Activated T-helper 1 cell treated with Interleukin-2 at 50 U/mL for 16 hours (primary cell): ENCODE measurements at places on chromosomes 4 and X.

- no peak for DNase-seq
Observed at GRCh38 chr4:38967260-38968095, 64.7 kb downstream of the TMEM156 start.

- peak; percentile 15 for DNase-seq
Observed at GRCh38 chr4:80365928-80366327, 30.4 kb downstream of the CFAP299 start.

DNA sequence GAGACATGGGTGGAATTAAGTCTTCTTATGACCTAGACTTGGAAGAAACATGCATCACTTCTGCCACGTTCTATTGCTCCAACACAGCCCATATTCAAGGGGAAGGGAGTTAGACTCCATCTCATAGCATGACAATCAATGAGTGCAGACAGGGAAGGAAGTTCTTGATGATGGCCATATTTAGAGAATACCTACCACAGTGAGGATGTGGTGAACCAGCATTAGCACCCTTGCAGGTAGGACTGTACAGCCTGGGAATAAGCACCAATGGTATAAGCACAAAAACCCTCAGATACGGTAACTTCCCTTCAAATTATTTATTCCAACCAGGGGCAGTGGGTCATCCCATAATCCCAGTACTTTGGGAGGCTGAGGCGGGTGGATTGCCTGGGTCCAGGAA lies 29.8 kb downstream of the PAGE2 start:
- DNase-seq = no peak

- DNase-seq = no peak
Observed at GRCh38 chrX:27966955-27967354, 14.3 kb downstream of the DCAF8L1 start.

DNA sequence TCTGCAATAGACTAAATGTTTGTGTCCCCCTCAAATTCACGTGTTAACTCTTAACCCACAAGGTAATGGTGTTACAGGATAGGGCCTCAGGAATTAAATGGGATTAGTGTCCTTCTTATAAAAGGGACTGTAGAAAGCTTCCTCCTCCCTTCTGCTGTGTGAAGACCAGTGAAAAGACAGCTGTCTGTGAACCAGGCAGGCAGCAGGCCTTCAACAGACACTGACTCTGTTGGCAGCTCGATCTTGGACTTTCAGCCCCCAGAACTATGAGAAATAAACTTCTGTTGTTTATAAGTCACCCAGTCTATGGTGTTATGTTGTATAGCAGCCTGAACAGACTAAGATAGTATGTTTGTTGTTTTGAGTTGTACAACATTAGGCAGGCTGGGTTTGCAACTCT lies 208.1 kb downstream of the GBA3 start:
- DNase-seq = no peak

DNA sequence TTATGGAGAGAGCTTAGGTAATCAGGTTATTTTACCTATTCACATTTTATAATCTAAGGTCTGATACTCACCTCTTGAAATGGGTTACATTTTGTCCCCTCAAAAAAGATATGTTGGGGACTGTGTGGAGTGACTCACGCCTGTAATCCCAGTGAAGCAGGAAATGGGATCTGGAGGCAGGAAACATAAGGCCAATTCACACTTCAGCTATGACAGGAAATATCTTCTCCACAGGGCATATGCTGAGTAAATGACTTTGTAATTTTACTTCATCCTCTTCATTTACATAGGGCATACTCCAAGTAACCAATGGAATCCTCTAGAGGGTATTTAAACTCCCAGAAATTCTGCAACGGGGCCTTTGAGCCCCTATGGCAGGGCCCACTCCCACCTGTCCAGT lies 54.8 kb upstream of the ZMAT1 start:
- no peak for DNase-seq

DNA sequence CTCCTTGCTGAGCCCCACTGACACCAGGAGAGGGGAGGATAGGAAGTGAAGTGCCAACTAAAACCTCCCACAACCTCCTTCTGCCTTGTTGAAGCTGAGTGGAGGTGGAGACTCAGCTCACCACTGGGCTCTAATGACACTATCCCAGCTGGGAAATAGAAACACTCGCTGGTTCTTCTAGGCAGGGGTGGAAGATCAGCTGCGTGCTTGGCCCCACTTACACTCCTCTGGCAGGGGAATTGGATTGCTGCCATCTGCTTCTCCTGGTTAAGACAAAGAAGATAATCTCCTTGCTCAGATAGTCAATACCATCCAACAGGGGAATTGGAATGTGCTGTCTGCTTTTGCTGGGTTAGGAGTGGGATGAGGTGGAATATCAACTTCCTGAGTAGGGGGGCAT lies 392.5 kb downstream of the ZNF674 start:
- no peak for DNase-seq

DNA sequence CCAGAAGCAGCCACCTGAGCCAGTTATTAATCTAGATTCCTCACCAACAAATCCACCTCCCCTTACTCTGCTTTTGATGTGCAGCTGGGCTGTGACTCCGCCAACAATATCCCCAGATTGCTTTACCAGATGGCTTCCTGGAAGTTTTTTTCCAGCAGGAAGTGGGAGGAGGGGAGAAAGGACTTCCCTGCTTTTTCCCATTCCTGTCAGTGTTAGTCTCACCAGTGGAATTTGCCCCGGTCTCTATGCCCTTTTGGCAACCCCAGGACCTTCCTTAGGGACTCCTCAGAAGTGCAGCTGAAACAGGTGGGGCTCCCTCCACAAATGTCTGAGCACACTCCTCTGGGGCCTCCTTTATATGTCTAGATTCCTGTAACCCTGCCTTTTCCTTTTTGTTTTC lies 465.2 kb upstream of the IGFBP7 start:
- DNase-seq = no peak

DNA sequence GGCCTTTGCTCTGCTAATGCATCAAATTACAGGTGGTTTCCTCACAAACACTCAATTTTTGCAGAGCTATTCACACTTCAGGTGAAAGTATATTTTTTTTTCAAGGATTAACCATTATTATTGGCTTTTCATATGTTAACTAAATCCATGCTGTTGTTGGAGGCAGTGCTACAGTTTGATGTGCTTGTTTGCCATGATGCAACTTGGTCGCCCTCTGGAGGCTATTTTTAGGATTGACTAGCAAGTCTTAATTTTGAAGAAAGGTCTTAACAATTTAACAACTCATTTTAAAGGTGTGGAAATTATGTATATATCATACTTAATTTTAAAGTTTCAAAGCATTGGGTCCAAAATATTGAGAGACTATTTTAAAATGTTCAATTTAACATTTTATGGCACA lies 168.8 kb upstream of the FAM47A start:
- no peak for DNase-seq

GRCh38 chrX:4668802-4669536 lies 955.5 kb upstream of the PRKX start:
- no peak for DNase-seq

GRCh38 chr4:125322366-125322730 lies 7.6 kb downstream of the FAT4 start:
- DNase-seq = no peak

DNA sequence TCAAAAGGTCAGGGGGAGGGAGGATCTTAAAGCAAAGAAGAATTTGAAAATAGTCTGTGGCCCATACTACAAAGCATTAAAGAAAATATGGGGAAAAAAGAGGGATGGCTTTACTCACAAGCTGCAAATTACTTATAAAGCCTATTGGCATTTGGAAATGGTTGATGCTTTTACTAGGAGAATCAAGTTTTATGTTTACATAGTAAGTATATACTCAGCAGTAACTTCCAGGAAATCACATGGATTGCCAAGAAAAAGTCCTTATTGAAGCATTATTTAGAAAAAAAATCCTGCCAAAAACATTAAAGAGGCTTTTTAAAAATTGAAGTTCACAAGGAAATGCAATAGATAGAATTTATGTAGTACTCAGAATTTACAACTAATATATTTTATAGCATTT lies 8.4 kb upstream of the SH3RF1 start:
- DNase-seq = no peak

DNA sequence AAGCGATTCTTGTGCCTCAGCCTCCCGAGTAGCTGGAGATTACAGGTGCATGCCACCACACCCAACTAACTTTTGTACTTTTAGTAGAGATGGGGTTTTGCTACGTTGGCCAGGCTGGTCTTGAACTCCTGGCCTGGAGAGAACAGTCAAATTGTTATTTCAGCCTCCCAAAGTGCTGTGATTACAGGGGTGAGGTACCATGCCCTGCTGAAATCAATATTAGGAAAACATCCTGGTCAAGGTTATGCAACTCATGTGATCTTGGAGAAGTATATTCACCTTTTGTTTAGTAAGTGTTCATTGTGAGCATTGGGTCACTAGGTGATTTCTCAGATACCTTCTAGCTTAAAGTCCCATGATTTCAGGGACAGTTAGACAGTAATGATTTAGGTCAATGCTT lies 167.8 kb downstream of the AASDH start:
- DNase-seq = no peak

DNA sequence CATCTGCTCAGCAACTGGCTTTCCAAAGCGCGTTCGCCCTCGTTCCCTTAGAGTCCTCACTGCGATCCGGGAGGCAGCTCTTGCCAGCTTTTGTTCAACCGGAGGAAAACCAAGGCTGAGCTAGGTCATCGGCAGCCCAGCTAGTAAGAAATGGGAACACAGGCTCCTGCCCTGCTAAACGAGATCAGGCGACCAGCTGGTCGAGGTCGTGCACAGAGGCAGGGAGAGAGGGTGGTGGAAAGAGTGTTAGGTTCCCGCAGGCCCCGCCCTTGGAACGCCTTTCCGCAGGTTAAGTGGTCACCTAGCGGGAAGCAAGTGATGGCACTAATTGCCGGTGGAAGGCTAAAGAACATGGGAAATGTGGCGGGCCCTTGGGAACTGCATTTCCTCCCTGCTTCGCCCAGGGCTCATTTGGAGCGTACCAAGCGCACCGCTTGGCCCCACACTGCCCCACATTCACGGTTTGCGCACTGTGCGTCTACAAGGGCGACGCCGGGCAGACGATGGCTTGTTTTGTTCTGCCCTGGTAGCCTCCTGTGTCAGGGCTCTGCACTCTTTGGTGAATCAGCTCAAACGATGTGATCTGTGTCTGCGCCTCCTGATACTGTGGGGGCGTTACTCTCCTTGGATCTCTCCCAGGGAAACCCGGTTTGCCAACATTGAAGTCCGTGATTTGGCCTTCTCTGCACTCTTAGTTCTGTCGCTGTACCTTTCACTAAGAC lies 7.2 kb upstream of the PRDM8 start:
- no peak for DNase-seq

DNA sequence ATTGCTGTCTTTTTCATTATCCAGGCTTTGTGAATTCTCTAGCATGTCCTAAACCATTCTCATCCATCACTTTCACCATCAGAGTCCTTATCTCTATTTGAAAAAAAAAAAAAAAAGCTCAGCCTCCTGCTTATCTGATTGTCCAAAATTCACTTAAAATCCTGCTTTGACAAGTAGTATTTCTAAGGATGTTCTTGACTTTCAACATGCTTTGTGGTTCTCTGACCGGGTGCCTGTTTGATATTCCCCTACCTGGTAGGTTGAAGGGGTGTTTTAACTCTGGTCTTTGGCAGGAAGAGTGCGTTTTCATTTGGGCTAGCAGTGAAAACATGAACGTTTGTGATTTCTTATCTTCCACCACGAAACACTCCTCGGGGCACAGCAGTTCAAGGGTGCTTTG lies 17.3 kb upstream of the BBS12 start:
- no peak for DNase-seq

DNA sequence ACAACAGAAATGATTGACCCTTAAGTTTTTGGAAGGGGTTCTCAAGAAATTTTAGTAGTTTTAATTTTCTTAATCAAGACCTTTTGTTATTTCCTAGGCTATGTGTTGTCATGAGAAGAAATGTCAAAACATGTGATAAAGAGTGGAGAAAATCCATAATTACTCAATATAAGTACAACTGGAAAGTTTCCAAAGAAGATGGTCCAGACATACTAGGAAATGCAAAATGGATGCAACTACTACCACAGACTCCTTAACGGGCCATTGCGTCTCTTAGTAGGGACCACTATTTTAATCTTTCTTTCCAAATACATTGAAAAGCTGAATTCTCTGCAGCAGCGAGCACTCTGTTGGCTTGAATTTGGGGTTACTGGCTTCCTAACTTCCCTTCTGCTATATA lies 148.8 kb downstream of the NWD2 start:
- no peak for DNase-seq

DNA sequence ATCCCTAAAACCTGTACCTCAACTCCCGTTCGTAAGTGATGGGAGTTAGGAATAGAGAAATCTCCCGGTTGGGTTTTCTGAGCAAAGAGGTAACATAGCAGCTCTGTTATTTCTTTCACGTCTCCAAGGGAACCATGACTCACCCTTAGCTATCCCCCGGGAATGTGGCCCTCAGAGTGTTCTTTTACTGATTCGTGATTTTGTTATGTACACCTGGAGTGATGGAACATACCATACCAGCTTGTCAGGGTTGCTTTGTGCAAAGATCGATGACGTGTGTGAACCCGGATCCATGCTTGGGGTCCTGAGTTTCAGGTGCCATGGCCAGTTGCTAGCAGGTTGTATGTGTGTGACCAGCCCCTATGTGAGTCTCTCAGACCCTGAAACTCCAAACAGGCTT lies 52.6 kb downstream of the HPRT1 start:
- DNase-seq = no peak

DNA sequence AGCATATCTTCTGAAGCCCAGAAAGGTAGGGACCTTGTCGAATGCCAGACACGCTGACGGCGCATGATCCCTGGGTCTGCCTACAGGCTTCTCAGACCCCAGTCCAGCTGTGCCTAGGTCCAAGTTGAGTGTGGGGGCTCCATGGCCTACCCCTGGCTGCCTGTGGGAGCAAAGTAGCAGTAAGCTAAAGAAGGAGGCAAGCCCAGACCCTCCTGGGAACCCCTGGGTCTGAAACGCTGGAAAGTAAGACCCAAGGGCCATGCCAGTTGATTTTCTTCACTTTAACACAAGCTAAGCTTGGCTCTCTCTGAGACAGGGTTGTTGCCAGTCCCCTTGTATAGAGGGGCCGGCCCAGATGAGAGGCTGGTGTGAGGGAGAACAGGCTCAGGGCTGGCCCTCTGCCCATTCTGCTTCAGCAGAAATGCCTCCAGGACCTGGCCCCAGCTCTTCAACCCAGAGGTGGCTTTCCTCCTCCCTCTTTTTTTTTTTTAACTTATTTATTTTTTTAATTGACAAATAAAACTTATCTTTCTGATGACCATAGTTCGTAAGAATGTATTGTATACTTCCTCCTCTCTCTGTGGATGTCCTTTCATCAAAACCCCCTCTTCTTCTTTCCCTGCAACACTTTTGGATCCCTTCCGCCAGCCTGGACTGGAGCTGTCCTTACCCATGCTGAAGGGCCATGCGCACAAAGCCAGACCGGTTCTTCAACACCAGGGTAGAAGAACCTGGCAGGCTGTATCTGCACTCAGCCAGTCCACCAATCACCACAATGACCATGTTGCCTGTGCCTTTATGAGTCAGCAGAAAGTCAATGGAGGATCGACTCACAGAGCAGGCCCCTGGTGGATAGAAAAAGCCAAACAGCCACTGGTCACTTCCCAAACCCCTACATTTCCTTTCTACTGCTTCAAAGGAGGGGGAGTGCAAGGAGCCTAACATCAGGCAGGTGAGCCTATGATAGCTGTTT lies 7.1 kb downstream of the AWAT2 start:
- DNase-seq = no peak

- no peak for DNase-seq
Observed at GRCh38 chr4:18180122-18180521, 158.6 kb upstream of the LCORL start.

GRCh38 chr4:112245383-112245782 lies 13.8 kb downstream of the AP1AR start:
- no peak for DNase-seq

- no peak for DNase-seq
Observed at GRCh38 chr4:140183270-140183669, 29.3 kb upstream of the MAML3 start.

GRCh38 chr4:76570141-76570973 lies 135.3 kb downstream of the SHROOM3 start:
- DNase-seq = no peak

- DNase-seq = no peak
Observed at GRCh38 chr4:138891631-138892031, 124.0 kb upstream of the NOCT start.
